ENCODE measurements at places on chromosomes 2 and 18.

GRCh38 chr2:60679036-60679780 lies 76.9 kb upstream of the PAPOLG start:
- no peak for DNase-seq

GRCh38 chr2:147374423-147374811 lies 470.4 kb upstream of the ACVR2A start:
- no peak for DNase-seq

DNA sequence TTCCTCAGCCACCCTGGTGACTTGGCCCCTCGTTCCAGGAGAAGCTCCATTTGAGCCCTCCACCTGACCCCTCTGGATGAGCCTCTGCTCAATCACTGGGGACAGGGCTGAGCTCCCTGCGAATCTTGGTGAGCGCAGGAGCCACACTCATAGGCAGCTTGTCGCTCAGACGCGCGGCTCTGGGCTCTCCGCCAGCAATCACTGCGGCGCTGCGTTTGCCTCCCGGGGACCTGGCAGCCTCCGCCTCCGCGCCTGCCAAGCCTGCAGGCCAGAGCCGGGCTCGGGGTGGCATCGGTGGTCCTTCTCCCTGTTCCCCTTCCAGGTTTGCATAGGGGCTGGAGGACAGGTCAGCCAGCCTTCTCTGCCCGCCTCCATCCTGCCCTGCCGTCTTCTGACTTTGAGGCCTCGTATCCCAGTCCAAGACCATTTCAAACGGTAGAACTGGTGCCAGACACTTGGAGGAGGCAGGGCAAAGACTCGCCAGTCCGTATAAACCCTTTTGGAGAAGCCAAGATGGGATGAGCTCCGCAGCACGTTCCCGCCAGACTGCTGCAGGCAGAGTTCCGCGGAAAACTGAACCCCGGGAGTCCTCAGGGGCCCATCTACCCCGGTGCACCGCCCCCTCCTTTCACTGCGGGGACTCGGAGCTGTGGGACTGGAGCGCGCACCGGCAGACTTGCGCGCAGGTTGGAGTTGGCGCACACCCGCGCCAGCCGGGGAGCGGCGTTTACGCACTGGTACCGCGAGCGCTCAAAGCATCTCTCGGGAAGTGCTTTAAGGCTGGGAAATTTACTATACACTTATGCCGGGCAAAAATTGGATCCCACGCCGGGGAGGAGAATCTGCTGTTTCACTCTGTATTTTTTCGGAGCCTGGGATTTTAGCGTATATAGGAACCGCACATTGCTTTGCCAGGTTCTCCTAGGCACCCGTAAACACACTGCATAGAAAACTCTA lies 1.1 kb upstream of the TACR1 start:
- DNase-seq = no peak

- no peak for DNase-seq
Observed at GRCh38 chr2:100071335-100072043, 70.9 kb downstream of the AFF3 start.

DNA sequence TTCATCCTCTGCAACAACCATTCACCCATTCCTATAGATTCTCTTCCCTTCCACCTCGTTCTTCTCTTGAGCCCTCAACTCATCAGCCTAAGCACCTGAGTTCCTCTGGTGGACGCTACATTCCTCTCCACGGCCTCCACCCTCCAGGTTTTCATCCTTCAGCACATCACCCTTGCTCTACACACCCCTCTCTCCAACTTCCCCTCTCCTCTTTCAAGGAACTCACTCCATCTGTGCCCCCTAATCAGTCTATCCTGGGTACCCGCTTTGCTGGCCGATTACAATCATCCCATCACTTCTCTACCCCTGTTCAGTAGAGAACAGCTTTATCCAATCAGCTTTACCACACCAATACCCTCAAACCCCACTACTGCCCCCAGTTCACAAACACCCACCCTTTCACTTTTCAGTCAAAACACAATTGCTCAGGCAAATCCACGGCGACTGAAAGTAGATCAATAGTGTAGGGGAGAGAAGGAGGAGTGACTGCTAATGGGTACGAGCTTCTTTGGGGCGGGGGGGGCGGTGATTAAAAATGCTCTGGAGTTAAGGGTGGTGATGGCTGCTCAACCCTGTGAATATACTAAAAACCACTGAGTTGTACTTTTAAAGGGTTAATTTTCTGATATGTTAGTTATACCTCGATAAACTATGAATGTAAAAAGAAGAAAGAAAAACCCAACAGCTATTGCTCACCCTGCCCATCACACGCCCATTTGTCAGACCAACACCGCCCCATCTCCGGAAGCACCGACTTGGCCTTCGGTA lies 857 bp downstream of the DYM start:
- no peak for DNase-seq

DNA sequence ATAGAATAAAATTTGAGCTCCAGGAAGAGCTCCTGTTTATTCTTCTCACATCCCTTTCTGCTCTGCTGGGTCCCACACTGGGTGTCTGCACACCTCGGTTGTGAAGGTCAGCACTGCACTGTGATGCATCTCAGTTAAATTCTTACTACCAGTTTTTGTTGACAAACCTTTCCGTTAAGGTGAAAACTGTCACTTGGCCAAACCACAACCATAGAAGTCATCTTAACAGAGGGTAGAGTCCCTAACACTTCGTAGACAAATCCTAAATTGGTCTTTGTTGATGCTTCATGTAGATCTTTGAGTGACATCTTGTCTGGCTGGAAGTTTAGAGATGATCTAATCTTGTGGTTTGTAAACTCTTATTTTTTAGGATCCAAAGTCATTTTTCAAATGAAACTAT lies 167.4 kb upstream of the MAP3K20 start:
- DNase-seq = no peak

- DNase-seq = no peak
Observed at GRCh38 chr2:178306352-178307073, 112.2 kb downstream of the OSBPL6 start.

GRCh38 chr2:109178968-109179367 lies 50.0 kb downstream of the SH3RF3 start:
- DNase-seq = no peak

- DNase-seq = no peak
Observed at GRCh38 chr2:25419678-25420242, 78.0 kb upstream of the DNMT3A start.

DNA sequence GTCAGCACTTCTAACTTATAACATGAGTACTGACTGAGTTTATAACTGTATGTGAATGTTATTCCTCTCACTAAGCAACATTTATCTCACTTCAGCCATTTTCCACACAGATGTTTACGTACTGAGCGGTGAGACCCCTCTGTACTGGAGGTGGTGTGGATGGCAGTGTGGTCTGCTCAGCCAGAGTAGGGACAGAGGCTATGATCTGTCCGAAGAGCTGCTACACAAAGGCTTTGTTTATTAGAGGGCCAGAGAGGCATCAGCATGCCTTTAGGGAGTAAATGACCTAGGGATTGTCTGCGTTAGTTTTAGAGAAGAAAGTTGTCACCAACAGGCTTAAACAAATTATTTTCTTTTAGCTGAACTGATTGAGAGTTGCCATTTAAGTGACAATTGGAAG lies 23.2 kb upstream of the TACR1 start:
- DNase-seq = no peak

- DNase-seq = peak; percentile 27
Observed at GRCh38 chr2:86221066-86221684, 21.9 kb downstream of the MRPL35 start.

- DNase-seq = no peak
Observed at GRCh38 chr18:28469946-28470345, 293.0 kb upstream of the CDH2 start.

- DNase-seq = no peak
Observed at GRCh38 chr2:168825126-168825525, 22.7 kb downstream of the NOSTRIN start.

GRCh38 chr18:79553154-79553553 lies 126.4 kb upstream of the CTDP1 start:
- no peak for DNase-seq

DNA sequence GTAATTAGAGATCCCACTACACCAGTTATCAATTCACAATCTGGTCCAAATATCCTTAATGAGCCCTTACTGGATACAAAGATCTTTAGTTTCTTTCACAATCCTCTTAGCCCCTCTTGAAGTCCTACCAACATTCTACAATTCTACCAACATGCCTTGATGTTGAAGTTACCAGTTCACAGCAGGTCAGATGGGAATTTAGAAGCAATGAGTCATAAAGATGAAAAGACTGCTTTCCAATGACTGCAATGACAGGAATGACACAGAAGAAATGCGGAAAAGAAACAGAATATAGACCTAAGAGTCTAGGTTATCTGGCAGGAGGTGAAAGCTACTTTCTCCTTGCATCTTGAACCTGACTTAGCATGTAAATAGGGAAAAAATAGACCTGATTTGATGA lies 24.5 kb downstream of the RTTN start:
- no peak for DNase-seq

- DNase-seq = no peak
Observed at GRCh38 chr2:39706312-39706711, 40.6 kb downstream of the TMEM178A start.

- DNase-seq = no peak
Observed at GRCh38 chr18:57294547-57294946, 57.8 kb upstream of the ST8SIA3 start.

DNA sequence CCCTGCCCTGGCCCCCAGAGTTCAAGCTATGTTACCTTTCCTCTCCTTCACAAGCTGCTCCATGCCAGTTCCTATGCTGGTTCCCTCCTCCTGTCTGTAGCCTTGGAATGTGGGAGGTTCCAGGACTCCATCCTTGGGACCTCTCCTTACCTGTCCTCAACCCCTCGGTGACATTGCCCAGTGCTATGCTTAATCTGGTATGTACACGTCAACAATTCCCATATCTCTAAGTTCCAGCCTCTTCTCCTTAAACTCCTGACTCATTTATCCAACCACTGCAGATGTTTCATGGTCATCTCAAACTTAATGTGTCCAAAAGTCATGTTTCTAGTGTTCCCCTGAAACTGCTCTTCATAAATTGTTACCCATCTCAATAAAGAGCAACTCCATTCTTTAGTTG lies 160.8 kb downstream of the TNS1 start:
- no peak for DNase-seq

- no peak for DNase-seq
Observed at GRCh38 chr2:176159663-176160250, 2.6 kb downstream of the HOXD3 start.

DNA sequence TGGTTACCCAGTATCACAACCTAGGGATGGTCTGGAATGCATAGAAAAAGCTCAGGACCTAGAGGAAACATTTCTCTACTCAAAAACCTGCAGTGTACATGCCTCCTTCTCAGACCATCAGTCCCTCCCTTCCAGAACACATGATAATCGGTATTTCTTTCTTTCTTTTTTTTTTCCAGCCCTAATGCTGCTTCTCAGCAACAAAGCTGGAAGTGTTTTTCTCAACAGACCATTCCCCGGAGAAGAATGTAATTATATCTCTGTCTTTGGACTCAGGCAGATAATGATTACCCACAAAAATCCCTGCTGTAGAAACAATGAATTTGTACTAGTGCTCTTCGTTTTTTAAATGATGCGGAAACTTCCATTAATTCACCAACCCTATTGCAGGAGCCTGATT lies 44.1 kb upstream of the NDUFV2 start:
- no peak for DNase-seq

DNA sequence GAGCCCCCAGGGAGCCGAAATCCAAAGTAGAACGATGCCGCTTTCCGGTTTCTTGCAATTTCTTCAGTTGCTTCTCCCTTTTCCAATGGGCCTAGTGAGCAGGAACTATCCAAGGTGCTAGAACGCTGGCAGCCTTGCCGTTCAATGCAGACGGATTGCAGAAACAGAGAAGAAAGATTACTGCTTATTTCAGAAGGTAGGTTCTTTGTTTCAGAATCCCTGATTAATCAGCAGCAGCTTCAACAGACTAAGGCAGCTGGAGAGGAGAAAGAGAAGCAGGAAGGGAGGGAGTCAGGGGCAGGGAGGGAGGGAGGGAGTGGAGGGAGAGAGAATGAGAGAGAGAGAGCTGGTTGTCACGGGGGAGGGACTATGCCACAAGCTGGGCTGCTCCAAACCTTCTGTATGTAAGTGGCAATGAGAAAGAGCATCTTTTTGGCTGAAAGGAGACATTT lies 576 bp downstream of the NYAP2 start:
- DNase-seq = no peak

- no peak for DNase-seq
Observed at GRCh38 chr2:70688427-70688826, 79.6 kb downstream of the ADD2 start.

Data from effector memory CD8-positive, alpha-beta T cell (primary cell).